ENCODE measurements at places on chromosomes 2 and 18. TPM values are rescaled to one million over a fixed set of nuclear protein-coding genes. Genes with fewer than 3 reads are reported as not detected.

- no peaks in the 10 kb centered on the region for H3K4me1 ChIP-seq
- DNase-seq, result no peak
- H3K4me3 ChIP-seq, result no peak overlapping the region
Measured at GRCh38 chr2:222976521-222977061, 75.4 kb upstream of the KCNE4 start.

The VIT gene
- total RNA-seq, result not detected

The HJURP gene
- total RNA-seq, result 56.6 TPM

GRCh38 chr2:70626254-70626990 is 72.8 kb upstream of the TGFA start:
- DNase-seq, result no peak
- H3K36me3 ChIP-seq, result no peaks in the 10 kb centered on the region

The INSIG2 gene
- 7.0 TPM for total RNA-seq
